Stimulated activated effector memory CD8-positive, alpha-beta T cell treated with anti-CD3 and anti-CD28 coated beads, Interleukin-12 subunit alpha, Interleukin-12 subunit beta, amount 100 ng/mL, for 72 hours (primary cell): ENCODE measurements at places on chromosomes 5 and 9.

GRCh38 chr5:97528941-97529340, 345.9 kb upstream of the RIOK2 start:
- DNase-seq: no peak

DNA sequence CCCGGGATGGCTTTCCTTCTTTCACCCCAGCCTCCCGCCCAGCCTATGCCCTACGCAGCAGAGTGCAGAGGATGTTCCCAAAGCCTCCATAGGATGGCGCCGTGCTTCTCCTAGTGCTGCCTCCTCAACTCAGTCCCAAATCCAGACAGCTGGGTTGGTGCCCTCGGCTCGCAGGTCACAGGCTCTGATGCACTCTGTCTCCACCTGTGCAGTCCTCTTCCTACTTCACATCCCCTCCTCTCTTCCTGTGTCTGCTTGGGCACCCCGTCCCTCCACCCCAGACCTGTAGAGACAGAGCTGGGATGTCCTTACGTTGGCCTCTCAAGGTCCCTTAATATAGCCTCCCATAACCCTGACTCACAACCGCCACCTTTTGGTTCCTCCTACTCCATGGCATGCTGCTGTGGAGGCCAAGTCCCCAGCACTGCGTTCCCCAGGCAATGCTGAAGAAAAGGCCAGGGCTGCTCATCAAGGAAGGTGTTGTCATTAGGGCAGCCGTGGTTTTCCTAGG, 314.4 kb downstream of the GADD45G start:
- DNase-seq: no peak

DNA sequence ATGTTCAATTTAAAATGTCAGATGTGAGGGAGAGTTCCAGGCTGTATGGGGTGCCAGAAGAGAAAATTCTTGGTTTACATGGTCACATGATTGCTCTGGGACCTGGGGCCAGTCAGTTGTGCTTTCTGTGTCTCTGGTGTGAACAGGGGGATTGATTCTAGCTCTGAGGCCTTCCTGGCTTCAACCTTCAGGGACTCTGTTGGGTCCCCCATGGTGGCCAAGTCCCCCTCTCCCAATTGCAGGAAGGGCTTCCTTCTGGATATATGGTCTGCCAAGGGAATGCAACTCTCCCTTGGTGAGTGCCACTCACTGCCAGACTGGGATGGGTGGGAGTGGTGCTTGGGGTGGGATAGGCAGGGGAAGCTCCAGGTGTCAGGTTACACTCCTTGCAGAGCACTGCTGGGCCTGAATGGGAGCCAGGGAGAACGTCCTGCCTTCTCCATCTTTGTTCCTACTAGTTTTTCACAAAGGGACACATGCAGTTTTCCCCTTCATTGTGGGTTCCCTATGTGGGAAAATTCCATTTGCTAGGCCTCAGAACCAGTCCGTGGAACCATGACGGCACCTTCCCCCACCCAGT, 153.2 kb downstream of the MELK start:
- no peak for DNase-seq

GRCh38 chr5:82748688-82749460, 328.3 kb downstream of the TMEM167A start:
- DNase-seq: no peak

DNA sequence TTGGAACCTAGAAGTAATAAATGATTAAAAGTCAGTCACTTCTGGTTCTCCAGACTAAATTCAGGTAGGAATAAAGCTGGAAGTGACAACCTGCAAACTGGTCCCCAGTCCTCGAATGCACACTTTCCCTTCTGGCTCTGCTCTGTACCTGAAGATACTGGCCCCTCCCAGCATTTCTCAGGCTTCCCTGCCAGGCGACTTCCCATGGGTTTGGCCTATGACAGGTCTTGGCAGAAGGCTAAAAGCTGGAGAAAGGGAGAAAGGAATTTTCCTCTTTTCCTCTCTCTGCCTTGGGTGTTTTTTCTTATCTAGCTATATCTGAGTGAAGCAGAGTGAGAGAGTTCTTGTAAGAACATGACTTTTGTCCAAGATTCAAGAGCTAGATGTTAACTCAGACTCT, 1005.7 kb downstream of the DTWD2 start:
- DNase-seq: no peak

DNA sequence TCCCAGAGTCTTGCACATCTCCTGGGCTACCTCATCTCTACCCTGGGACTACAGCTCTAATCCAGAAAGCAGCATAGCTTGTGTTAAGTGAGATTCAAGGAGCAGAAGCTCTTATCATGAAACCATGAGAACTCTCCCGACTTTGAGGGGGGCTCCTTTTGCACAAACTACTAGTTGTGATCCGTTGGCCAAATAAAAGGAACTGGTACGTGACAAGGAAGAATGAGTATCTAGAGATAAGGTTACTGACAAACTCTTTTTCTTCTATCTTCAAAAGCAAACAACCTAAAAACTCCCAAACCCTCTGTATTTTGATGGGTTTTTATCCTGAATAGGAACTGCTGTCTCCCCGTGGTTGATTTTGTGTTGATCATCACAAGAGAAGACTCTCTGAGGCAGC, 168.5 kb downstream of the SLC24A2 start:
- DNase-seq: no peak

GRCh38 chr9:38652044-38652443, 31.6 kb upstream of the ANKRD18A start:
- no peak for DNase-seq

- no peak for DNase-seq
Measured at GRCh38 chr5:173634465-173634983, 18.1 kb upstream of the BOD1 start.

DNA sequence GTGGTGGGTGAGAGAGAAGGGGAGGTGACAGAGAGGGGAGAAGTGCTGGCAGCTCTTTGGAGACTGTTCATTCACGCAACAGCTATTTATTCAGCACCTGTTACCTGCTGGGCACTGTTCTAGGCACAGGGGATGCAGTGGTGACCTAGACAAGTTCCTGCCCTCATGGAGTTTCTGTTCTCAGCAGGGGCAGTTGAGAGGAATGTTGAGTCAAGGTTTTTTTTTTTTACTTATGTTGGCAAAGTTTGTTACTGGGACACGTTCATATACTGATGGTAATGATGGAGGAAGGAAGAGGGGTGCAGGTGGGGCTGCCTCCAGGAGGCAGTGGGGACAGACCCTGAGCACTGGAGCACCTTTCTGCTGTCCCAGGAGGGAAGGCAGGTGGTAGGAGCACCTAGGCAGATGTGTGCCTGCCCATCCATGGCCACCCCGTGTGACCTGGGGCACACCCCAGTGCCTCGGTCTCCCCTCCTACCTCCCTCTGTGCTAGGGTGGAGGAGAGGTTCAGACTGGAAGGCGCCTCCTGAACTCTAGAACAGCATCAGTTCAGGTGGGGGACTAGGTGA, 49.4 kb upstream of the SLC25A51 start:
- DNase-seq: peak; percentile 7

DNA sequence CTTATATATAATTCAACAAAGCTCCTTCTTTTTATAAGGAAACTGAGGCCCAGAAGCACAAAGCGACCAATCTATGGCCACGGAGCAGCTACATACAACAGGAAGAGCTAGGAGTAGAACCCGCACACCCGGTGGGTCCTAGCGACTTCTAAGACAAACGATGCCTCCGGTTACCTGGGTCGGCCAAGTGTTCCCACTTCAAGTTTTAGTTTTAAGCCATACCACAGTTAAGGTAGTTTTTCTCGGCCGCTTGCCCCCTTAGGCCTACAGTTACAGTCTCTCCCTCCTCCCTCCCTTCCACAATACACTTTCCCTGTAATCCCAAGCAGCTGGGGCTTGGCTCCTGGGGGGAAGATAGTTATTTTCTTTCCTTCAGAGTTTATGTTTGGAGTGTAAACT, 533 bp downstream of the SREK1IP1 start:
- DNase-seq: no peak

DNA sequence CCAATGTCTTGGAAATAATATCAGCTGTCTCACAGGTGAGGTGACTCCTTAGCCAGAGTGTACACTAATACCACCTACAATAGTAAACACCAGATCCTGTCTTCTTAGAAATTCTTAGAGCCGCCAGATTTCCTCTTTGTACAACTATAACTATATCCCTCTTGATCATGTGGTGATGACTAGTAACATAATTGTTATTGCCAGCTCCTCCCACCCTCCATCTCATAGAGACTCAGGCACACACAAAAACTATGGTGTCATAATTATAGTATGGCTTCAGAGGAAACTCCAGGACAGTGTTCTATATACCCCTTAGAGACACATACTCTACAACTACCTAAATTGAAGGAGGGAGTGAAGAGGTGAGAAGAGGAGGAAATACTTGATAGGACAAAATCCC, 33.1 kb downstream of the PGGT1B start:
- DNase-seq: no peak

- DNase-seq: no peak
Measured at GRCh38 chr5:172093965-172094364, 87.5 kb upstream of the FBXW11 start.

GRCh38 chr9:109117856-109118807, 1.6 kb downstream of the TMEM245 start:
- DNase-seq: no peak

DNA sequence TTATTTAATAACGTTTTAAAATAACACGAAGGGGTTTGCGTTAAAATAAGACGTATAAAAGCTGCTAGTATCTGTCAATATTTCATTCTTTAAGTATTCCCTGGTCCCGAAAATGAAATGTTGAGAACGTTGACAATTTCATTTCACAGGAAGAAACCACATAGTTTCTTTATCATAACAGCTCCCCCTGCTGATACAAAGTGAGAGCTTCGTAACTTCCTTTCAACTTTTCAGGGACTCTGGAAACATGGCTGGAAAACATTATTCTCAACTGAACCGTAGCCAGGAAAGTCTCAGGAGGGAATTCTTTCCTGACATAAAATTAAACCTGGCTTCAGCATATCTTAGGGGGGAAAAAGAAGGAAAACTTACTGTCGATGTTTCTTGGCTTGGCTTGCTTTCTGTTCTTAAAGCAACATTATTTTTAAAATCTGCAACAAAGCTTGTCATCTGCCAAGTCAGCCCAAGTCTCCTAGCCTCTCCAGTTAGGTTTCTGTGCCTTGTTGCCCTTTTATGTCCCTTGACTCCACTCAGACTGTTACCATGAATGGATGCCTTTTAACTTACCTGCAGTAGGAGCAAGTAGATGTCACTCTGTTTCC, 122.9 kb upstream of the DAB2 start:
- no peak for DNase-seq

- no peak for DNase-seq
Measured at GRCh38 chr9:37425298-37425752, 2.8 kb downstream of the GRHPR start.

GRCh38 chr5:181121675-181122561, 9.1 kb downstream of the OR2V1 start:
- no peak for DNase-seq
